Right ventricle myocardium inferior (tissue), 1 donor: ENCODE measurements at places on chromosomes 2 and 18. TPM values are rescaled to one million over a fixed set of nuclear protein-coding genes. Genes with fewer than 3 reads are reported as not detected.

DNA sequence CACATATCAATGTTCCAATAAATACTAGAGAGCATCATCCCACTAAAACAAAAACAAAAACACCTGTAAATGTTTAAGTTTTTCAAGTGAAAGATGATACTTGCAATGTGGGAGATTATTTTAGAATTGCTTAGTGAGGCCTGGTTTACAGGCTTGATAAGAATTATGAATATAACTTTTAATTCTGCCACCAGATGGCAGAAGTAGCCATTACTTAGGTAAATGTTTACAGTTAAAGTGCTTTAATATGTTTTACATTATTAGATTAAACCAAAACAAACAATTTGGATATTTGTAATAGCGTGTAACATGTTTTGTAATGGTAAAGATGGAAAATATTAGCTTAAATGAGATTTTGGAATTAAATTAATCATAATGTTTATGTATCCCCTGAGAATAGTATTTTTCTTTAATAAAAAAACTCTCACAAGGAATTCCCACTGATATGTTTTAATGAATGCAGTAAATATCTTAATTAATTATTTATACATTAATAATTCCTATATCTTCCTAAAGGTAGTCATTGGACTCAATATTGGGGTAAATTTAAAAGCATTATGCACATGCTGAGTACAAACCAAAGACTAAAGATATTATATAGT is 522.0 kb downstream of the SPAG16 start:
- no peak for DNase-seq

GRCh38 chr2:239374896-239375277 is 25.9 kb downstream of the HDAC4 start:
- DNase-seq, result no peak

DNA sequence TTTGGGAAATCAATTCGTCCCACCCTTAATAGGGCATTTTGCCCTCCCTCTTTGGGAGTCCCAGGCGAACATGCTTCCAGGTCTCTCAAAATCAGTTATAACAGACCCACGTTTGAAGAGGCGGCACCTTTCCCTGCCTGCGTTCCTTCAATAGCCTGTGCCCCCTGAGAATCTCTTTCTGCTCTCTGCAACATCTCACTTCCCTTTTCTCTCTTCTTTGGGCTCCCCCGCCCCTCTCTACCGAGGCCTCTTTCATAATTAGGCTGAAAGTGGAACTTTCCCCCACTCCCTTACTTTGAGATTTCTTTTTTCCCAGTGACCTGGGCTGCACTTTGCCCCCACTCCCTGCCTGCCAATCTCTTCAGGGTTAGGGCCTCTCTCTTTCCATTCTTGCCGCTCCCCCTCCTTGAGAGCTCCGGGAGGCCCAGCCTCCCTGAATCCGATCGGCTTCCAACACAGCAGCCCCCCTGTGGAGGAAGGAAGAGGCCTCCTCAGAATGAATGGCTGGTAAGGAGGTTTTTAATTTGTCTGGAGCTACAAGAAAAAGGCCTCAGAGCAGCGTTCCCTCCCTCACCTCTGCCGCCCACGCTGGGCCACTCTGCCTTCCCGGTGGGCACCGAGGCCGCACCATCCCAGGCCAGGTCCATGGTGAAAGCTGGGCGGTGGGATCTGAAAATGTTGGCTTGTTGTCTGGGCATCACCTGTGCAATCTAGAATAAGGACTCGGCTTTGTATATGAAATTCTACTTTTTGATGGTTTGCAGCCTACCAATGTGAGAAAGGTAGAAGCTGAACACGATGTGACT is 162.6 kb upstream of the SIX3 start:
- no peak for DNase-seq

- no peak for DNase-seq
Measured at GRCh38 chr2:27362678-27363420, 6.3 kb upstream of the GTF3C2 start.

The LYPD1 gene
- total RNA-seq, result not detected

The B3GNT7 gene
- 9.1 TPM for total RNA-seq

The GALR1 gene
- total RNA-seq, result not detected

The CAPN14 gene
- total RNA-seq, result 0.35 TPM
